ENCODE measurements at places on chromosomes 16 and 17. TPM values are rescaled to one million over a fixed set of nuclear protein-coding genes. Genes with fewer than 3 reads are reported as not detected.

DNA sequence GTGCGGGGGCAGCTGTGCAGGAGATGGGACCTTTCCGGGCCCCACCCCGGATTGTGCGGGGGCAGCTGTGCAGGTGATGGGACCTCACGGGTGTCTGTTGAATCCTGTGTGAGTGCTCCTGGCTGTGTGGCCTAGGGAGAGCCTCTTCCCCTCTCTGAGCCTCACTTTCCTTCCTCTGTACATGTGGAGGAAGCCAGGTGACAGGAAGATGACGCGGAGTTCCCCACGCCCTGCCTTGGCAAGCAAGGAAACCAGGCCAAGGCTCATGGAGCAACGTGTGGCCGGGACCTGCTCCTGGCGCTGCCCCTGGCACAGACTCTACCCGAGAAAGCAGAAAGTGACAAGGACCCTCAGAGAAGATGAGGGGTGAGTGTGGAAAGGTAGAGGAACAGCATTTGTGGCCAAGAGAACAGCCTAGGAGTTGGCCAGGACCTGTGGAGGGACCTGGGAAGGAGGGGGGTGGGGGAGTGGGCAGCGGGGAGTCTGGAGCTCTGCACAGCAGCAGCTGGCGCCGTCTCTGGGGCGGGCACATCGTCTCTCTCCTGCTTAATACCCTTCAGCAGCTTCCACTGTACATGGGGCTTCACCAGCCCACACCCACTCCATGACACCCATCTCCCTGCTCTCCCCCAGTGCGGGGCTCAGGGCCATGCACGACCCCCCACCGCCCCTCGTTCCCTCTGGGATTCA, 38.4 kb upstream of the PABPN1L start:
- no peaks in the 10 kb centered on the region for H3K36me3 ChIP-seq
- H3K4me3 ChIP-seq: no peak overlapping the region
- H3K27ac ChIP-seq: no peak overlapping the region
- no peaks in the 10 kb centered on the region for H3K4me1 ChIP-seq
- no peak for DNase-seq
- H3K27me3 ChIP-seq: no peaks in the 10 kb centered on the region

The LAT gene
- 10.6 TPM for total RNA-seq

The AATF gene
- total RNA-seq: 32.7 TPM

The NPIPB9 gene
- total RNA-seq: 8.2 TPM

The STH gene
- total RNA-seq: not detected

The KRT26 gene
- not detected for total RNA-seq

The CDRT15L2 gene
- not detected for total RNA-seq

- H3K4me3 ChIP-seq: no peak overlapping the region
Observed at GRCh38 chr17:36778448-36778847, 158.8 kb upstream of the LHX1 start.

The HASPIN gene
- total RNA-seq: not detected

GRCh38 chr17:73576556-73577098, 67.6 kb downstream of the SDK2 start:
- H3K27me3 ChIP-seq: no peaks in the 10 kb centered on the region
- no peaks in the 10 kb centered on the region for H3K4me1 ChIP-seq
- no peak overlapping the region for H3K27ac ChIP-seq
- H3K4me3 ChIP-seq: no peak overlapping the region
- H3K36me3 ChIP-seq: no peaks in the 10 kb centered on the region

GRCh38 chr17:80124351-80124981, 22.5 kb downstream of the EIF4A3 start:
- H3K36me3 ChIP-seq: no peaks in the 10 kb centered on the region
- DNase-seq: peak; percentile 42
- peaks cover 15% of the 10 kb centered on the region for H3K4me1 ChIP-seq
- H3K27me3 ChIP-seq: no peaks in the 10 kb centered on the region

The NUDT16L1 gene
- 29.8 TPM for total RNA-seq

DNA sequence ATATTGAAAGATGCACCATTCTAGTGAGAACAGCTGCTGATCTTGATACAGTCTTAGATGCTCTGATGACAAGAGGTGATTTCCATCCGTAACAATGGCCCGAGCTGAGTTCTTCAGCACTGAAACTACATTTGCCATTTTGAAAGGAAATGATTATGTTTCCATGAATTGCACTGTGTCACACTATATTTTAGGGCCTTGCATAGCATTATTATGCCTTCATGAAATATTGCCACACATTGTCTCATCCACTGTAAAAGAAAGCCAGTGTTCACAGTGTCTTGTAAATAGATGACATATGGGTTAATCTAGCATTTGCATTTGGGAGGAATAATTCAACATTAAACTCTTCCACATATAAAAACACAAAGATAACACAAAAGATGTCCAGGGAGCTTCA, 438.3 kb upstream of the PSMD7 start:
- DNase-seq: no peak
- no peaks in the 10 kb centered on the region for H3K4me1 ChIP-seq
- no peaks in the 10 kb centered on the region for H3K36me3 ChIP-seq
- H3K27me3 ChIP-seq: no peaks in the 10 kb centered on the region
- no peak overlapping the region for H3K27ac ChIP-seq

The CHRNE gene
- total RNA-seq: 0.83 TPM

DNA sequence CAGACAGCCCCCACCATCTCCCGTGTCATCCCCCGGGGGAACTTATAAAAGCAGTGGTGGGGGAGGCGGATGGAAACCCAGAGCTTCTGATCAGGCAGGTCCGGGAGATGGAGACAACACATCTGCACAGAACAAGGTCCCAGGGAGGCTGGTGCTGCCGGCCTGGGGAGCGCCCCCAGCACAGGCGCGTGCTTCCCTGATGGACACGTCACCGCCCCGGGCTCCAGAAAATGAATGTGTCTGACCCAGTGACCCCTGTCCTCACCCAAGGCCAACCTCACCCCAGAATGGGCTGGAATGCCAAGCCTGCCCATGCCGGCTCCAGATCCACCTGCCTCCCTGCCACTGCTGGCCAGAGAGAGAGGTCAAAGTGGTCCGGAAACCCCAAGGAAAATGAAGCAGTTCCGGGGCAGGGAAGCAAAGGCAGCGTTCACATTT, 12.5 kb downstream of the SLC7A5 start:
- no peaks in the 10 kb centered on the region for H3K27me3 ChIP-seq
- no peak for DNase-seq
- peaks cover 26% of the 10 kb centered on the region for H3K4me1 ChIP-seq
- peak overlapping the region; percentile 26 for H3K27ac ChIP-seq
- H3K4me3 ChIP-seq: no peak overlapping the region
- no peaks in the 10 kb centered on the region for H3K36me3 ChIP-seq

The CDH3 gene
- 1.1 TPM for total RNA-seq

DNA sequence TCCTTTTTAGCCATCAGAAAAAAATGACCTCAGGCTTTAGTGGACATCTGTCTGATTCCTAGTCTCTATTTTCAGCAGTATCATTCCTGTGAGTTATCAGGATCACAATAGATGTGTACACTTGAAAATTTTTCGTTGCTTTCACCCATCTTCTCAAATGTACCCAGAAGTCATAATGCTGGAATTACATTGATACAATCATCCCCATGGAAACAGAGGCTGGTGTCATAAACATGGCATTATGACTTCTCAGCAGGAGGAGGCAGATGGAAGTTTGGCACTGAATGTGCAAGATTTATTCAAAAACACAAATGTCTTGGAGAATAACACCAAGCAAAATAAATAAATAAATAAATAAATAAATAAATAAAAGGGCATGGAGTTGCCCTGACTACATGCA, 292.5 kb downstream of the PHKB start:
- no peak for DNase-seq
- H3K4me3 ChIP-seq: no peak overlapping the region
- H3K4me1 ChIP-seq: no peaks in the 10 kb centered on the region
- no peak overlapping the region for H3K27ac ChIP-seq
- no peaks in the 10 kb centered on the region for H3K27me3 ChIP-seq
- H3K36me3 ChIP-seq: no peaks in the 10 kb centered on the region

DNA sequence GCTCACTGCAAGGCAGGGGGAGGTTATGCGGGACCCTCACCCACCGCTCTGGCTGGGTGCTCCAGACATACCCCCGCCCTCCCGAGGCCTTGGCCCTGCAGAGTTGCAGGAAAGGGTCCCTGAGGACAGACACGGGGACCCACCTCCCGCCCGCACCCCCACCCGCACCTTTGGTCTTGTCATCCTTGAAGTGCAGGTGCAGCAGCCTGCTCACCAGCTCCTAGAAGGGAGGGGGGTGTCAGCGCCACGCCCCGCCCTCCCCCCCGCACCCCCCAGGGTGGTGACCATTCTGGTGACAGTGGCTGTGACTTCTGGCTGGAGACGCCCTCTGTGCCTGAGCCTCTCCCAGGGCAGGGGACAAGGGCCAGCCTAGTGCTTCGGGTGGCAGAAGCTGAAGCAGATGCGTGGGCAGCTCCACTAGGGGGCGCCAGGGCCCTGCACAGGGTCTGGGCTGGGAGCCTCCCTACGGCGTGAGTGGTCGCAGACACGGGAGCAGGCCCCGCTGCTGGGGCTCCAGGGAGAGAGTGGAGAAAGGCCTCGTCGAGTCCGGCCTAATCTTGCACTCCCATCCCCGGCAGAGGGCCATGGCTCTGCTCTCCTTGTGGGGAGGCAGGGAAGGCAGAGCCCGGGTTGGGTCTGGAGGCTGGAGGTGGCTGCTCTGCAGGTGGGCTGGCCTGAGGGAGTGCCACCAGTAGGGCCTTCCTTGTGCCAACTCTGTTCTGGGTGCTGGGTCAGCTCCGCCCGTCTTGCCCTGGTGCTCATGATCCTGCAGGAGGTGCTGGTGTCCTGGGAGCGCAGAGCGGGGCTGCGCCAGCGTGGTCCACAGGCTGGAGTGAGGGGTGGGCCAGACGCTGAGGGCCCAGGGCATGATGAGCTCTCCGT, 2.7 kb downstream of the CENPX start:
- DNase-seq: peak; percentile 28
- no peaks in the 10 kb centered on the region for H3K27me3 ChIP-seq
- peaks cover 24% of the 10 kb centered on the region for H3K4me1 ChIP-seq
- H3K4me3 ChIP-seq: no peak overlapping the region

The MT3 gene
- total RNA-seq: not detected

- peaks cover 13% of the 10 kb centered on the region for H3K36me3 ChIP-seq
- H3K27ac ChIP-seq: peak overlapping the region; percentile 99
- DNase-seq: peak; percentile 94
- H3K4me3 ChIP-seq: no peak overlapping the region
- H3K4me1 ChIP-seq: peaks cover 56% of the 10 kb centered on the region
- no peaks in the 10 kb centered on the region for H3K27me3 ChIP-seq
Observed at GRCh38 chr16:56848029-56848936, 16.7 kb upstream of the SLC12A3 start.

DNA sequence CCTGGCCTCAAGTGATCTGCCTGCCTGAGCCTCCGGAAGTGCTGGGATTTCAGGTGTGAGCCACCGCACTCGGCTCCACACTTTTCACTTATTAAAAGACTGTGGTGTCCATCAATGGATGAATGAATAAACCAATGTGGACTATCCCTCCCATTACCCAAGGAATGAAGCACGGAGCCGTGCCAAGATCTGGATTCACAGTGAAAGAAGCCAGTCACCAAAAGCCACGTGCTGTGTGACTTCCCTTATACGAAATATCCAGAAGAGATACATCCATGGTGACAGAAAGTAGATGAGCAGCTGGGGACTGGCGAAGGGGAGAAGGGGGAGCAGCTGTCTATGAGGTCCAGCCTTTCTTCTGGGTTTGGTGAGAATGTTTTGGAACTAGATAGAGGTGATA, 48.2 kb upstream of the STH start:
- H3K4me3 ChIP-seq: no peak overlapping the region
- no peak for DNase-seq
- peaks cover 11% of the 10 kb centered on the region for H3K4me1 ChIP-seq
- H3K36me3 ChIP-seq: no peaks in the 10 kb centered on the region

The FBXW10 gene
- total RNA-seq: 0.78 TPM

The CMTM2 gene
- 1.1 TPM for total RNA-seq

DNA sequence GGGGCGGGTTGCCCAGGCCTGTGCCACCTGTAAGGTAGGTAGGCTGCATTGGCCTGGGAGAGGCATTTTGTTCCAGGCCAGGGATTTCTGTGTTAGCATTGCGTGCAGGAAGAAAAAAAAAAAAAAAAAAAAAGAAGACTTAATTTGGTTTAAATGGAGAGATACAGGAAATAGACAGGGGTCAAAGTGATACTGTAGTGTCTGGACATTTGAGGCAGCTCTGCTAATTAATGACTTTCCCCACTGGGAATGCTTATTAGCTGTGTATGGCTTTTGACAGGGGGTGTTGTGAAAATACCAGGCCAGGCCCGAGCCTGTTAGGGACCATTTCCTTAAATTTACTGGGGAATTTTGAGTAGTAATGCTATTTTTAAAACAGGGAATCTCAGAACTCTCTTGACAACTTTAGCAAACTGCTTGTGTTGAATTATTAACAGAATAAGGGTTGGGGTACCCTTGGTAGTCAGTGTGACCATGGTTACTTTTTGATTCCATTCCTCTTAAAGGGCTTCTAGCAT, 1.0 kb downstream of the MAP2K4 start:
- H3K27me3 ChIP-seq: no peaks in the 10 kb centered on the region
- peaks cover 45% of the 10 kb centered on the region for H3K4me1 ChIP-seq
- DNase-seq: no peak
- peak overlapping the region; percentile 82 for H3K27ac ChIP-seq
- peak overlapping the region; percentile 83 for H3K4me3 ChIP-seq
- H3K36me3 ChIP-seq: no peaks in the 10 kb centered on the region

DNA sequence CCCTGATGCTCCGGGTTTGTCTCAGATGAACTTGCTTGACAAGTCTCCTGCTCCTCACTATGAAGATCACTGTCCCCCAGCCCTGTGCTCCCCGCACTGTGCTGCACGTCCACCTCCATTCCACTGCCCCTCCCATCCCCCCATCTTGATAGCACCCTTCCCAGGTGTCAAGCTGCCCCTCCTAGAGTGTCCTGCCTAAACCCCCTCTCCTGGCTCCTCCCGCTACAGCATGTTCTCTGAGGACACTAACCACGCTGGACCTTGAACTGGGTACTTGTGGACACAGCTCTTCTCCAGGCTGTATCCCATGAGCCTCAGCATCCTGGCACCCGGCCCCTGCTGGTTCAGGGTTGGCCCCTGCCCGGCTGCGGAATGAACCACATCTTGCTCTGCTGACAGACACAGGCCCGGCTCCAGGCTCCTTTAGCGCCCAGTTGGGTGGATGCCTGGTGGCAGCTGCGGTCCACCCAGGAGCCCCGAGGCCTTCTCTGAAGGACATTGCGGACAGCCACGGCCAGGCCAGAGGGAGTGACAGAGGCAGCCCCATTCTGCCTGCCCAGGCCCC, 18.5 kb downstream of the DEXI start:
- peaks cover 16% of the 10 kb centered on the region for H3K4me1 ChIP-seq
- peak overlapping the region; percentile 46 for H3K27ac ChIP-seq
- peak; percentile 84 for DNase-seq
- H3K4me3 ChIP-seq: no peak overlapping the region
- H3K36me3 ChIP-seq: peaks cover 7% of the 10 kb centered on the region

DNA sequence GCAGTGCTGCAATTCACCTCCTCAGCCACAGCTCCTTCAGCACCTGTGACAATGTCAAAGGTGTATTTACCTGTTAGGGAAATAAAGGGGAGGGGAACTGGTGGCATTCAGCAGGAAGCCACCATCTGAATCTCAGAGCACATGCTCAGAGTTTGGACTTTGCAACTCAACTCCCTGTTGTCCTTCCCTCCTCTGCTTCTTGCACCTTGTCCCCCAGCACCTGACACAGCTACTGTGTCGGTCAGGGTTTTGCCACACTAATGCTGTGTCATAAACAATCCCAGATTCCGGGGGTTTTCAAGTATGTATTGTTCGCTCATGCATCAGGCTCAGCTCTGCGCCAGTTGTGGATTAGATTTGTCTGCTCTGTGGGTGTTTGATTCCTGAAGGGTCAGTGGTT, 43.7 kb downstream of the HSBP1 start:
- H3K27me3 ChIP-seq: no peaks in the 10 kb centered on the region
- no peaks in the 10 kb centered on the region for H3K36me3 ChIP-seq
- no peak overlapping the region for H3K27ac ChIP-seq
- no peak overlapping the region for H3K4me3 ChIP-seq
- no peak for DNase-seq
- no peaks in the 10 kb centered on the region for H3K4me1 ChIP-seq

Data from thyroid gland (tissue), 4 donors.